ENCODE measurements at places on chromosomes 12 and 14.

- DNase-seq = no peak
These were observed 72.2 kb downstream of the BRMS1L start for GRCh38 chr14:35898217-35898775.

GRCh38 chr12:49982246-49983087, 9.7 kb downstream of the AQP6 start:
- no peak for DNase-seq

DNA sequence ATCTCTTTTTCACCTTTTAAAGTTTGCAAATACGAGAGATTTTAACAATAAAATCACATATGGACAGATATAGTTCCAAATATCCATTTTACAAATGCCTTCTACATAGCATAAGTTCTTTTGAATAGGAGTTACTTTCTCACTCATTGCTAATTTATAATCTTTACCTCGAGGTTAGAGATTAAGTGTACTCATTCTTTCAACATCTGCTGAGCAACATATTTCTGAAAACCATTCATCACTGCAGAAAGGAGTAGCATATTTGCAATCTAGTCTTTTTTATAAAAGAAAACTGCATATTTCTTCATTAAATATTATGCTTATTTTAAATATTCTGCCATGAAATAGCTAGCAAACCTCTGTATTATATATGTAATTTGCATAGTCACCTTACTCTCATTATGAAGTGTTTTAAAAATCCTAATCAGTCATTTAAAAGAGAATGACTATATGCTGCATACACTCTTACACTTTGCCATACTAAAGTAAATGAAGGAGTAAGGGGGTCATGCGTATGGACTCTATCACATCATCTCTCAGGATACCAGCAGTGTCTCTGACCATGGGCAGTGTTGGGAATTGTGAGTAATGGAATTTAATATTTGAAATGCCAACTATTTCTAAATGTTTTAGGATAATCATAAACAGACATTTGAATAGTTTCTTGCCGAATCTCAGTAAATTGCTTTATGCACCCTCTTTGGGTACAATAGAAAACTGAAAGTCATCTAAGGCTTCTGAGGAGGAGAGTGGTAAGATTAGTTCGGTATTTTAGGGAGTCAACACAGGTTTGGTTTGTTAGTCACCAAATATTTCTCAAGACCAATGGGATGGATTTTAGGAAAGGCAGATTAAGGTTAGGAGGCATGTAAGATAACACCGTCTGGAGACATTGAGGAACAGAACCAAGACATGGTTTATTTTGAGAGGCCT, 524.8 kb upstream of the ATP2B1 start:
- DNase-seq = no peak

- no peak for DNase-seq
These were observed 69.7 kb downstream of the TSPAN11 start for GRCh38 chr12:30996255-30996654.

DNA sequence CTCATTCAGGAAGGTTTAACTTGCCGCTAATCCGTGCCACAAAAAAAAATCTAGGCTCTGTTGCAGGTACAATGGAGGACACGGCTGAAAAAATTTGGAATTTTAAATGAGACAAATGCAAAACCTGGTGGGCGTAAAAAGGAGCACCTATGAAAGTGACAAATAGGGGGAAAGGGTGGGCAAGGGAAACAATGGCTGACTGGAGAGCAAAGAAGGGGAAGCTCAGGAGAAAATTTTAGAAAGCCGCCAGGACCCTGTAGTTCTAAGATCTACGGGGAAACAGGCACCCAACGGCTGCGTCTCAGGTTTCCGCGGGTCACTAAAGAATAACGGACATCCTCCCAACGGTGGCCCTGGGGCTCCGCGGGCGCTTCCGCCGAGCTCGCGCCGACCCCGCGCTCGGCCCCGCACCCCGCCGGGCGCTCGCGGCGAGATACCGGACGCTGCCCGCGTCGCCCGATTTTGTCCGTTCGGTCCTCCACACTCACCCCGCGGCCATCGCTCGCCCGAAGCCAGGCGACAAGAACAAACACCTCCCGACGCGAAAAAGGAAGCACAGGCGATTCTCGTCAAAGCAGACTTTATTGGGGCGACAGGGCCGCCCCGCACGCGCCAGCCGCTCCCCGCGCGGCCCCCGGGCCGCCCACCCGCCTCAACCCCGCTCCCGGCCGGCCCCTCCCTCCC, 1.1 kb upstream of the YY1 start:
- peak; percentile 49 for DNase-seq

GRCh38 chr14:93137864-93138263, 22.1 kb upstream of the ITPK1 start:
- DNase-seq = no peak

DNA sequence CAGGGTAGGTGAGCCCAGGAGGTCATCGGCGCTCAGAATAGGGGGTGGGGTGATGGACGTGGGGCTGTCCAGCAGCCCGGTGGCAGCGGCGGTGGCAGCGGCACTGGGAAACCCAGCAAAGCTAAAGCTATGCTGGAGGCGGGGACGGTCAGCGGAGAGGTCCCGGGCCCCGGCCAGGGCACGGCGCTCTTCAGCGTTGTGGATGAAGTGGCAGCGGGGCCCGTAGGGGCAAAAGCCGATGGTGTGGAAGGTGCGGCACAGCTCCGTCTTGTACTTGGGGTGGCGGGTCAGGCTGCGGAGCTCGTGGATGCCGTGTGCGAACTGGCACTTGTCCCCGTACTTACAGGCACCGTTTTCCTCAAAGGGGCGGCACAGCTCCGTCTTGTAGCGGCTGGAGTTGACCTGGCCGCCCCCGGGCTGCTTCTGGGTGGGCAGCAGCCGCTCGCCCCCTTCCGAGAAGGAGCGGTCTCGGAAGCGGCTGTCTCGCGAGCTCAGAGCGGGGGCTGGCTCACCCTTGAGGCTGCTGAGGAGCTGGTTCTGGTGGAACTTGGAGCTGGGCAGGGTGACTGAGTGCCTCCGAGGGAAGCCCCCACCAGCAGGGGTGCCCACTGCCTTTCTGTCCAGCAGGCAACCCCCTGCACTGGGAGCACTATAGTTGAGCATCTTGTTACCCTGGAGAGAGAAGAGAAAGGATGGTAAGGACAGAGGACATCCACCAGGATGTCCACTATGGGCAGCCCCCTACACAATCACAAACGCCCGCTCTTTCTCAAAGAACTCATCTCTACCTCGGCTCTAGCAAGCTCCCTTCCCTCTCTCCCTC, 2.8 kb downstream of the ZFP36L1 start:
- no peak for DNase-seq

DNA sequence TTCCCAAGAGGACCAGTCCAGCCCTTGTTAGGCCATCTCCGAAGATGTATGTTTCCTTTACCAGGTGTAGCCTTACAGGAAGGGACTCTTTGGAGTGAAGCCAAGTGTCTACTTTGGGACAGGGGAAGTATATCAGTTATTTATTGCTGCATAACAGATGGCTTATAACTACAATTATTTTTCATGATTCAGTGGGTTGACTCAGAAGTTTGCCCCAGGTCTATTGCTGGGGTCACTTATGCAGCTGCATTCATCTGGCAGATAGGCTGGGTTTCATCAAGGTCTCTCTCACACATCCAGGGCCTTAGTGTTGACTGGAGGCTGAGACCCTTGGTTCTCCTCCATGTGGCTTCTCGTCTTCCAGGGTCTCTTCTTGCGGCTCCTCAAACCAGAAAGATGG, 170.1 kb downstream of the NRXN3 start:
- DNase-seq = no peak

GRCh38 chr12:89384050-89384758, 31.9 kb upstream of the DUSP6 start:
- no peak for DNase-seq

DNA sequence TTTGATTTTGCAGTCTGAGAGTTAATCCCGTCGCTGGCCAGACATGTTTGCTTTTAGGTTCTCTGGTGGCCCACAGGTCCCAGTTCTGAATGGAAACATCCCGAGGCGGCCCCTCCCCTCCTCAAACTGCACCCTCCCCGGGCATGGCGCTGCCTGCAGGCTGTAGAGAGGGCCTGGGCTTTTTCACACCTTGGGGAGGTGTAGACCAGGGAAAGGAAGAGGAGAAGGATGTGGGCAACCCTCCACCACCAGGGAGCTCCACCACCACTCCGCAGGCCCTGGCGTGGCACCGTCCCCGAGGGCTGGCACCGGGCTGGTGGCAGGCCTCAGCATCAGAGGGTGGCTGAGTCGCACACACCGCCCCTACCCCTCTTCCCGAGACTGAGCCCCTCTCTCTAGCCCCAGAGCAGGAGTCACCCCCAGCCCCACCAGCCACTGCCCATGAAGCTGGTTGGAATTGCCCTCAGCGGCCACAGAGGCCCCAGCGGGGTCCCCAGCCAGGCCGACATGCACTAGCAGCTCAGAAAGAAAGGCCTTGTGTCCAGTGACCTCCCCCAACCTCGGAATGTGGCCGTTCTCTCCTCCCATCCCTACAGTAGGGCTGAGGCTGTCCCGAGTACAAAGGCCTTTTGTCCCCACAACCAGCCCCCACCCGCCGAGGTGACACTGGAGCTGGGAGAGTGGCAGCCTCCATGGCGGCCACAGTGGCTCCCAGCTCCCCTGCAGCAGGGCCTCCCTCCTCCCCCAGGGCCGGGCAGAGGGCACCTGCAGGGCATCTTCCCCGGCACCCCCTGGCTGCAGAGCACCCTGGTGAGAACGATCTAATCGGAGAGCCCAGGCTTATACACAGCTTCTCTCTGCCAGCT, 23.5 kb upstream of the INF2 start:
- peak; percentile 44 for DNase-seq

All from CD4-positive, alpha-beta T cell treated with Interleukin-4 for 4 hours (primary cell).